Mesenchymal stem cell (in vitro differentiated cells and primary cell): ENCODE measurements at places on chromosomes 3 and 15.

GRCh38 chr3:128078322-128078721 lies 26.1 kb downstream of the SEC61A1 start:
- no peak for DNase-seq

- peak; percentile 12 for DNase-seq
These were observed 104.2 kb downstream of the MYH15 start for GRCh38 chr3:108406063-108406660.

- DNase-seq = peak; percentile 61
These were observed 27.6 kb downstream of the OPA1 start for GRCh38 chr3:193620650-193621049.

GRCh38 chr3:178259703-178260102 lies 276.5 kb upstream of the KCNMB2 start:
- DNase-seq = no peak

DNA sequence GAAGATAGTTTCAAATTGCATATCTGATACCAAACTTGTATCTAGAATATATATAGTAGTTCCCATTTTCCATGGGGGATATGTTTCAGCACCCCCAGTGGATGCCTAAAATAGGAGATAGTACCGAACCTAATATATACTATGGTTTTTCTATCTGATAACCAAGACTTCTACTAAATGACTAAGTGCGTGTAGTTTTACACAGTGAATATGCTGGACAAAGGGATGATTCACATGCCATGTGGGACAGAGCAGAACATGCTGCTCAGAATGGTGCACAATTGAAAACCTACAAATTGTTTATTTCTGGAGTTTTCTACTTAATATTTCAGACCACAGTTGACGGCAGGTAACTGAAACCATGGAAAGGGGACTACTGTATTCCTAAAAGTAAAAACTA lies 73.4 kb upstream of the TP63 start:
- DNase-seq = no peak

GRCh38 chr3:143410259-143410658 lies 290.7 kb downstream of the CHST2 start:
- no peak for DNase-seq

- DNase-seq = no peak
These were observed 70.2 kb upstream of the CORO2B start for GRCh38 chr15:68508485-68509189.

GRCh38 chr3:33196538-33196937 lies 22.1 kb downstream of the SUSD5 start:
- no peak for DNase-seq

- DNase-seq = no peak
These were observed 238.7 kb upstream of the HES1 start for GRCh38 chr3:193897288-193897687.

DNA sequence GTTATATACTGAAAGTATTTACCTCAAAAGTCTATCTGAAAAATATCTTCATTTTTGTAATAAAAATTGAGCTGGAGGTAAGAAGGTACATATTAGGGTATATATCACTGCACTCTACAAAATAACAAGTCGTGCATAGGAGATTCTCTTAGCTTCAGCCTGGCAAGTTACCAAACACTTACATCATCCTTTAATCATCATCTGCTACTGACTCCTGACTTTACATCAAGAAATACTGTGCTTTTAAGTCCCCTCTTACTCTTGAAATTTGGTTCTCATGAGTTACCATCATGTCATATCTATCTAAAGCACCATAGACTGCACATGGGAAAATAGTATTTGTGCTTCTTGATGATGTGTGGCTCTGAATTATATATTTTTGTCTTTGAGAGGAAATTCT lies 50.8 kb downstream of the LYSMD4 start:
- DNase-seq = peak; percentile 82

GRCh38 chr3:64229903-64230302 lies 4.6 kb upstream of the PRICKLE2 start:
- DNase-seq = peak; percentile 78

DNA sequence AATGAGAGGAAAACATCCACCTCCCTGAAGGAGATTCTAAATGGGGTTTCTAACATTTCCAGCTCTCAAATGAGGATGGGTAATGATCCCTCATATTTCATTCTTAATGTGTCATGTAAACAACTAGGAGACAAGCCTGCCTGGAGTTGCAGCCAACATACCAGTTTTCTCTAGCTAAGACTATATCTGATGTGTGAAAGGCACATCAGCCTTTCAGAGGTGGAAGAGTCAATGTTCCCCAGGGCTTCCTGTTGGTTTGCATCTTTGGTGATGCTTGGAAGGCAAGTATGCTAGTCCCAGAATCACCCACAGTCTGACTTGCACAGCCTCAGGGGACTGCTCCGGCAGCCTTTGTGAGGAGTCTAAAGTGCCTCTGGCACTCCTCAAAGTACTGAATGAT lies 921.2 kb downstream of the SQOR start:
- no peak for DNase-seq

DNA sequence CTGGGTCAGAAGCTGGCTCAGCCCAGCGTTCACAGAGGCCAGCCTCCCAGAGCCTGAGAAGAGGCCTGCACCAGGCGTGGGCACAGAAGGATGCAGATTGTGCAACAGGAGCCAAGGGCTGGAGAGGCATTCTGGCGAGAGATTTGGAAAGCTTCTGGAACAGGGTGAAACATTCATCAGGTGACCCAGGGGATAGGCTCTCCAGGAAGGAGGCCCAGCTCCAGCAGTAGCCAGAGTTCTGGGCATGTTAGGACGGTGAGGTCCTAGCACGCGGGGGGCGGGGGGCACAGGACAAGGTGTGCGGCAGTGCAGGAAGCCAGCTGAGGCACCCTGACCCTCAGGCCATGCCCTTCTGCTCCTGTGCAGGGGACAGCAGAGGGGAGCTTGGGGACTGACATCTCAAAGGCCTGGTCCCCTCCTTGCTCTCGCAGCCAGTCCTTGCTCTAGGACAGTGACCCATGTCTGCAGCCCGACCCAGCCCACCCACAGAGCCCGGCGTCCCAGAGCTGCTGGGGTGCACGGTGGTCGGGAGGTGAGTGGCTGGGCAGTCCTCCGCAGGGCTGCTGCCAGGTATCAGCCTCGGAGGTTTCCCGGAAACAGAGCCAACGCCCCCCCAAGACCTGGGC lies 111.7 kb upstream of the KLF13 start:
- DNase-seq = no peak

GRCh38 chr3:8490079-8490552 lies 11.5 kb upstream of the LMCD1 start:
- peak; percentile 87 for DNase-seq
